ENCODE measurements at places on chromosomes 5 and 9.

GRCh38 chr5:58412081-58412480 lies 47.8 kb downstream of the PLK2 start:
- no peak for DNase-seq

GRCh38 chr5:146042628-146043279 lies 62.6 kb downstream of the PLAC8L1 start:
- DNase-seq = peak; percentile 61

DNA sequence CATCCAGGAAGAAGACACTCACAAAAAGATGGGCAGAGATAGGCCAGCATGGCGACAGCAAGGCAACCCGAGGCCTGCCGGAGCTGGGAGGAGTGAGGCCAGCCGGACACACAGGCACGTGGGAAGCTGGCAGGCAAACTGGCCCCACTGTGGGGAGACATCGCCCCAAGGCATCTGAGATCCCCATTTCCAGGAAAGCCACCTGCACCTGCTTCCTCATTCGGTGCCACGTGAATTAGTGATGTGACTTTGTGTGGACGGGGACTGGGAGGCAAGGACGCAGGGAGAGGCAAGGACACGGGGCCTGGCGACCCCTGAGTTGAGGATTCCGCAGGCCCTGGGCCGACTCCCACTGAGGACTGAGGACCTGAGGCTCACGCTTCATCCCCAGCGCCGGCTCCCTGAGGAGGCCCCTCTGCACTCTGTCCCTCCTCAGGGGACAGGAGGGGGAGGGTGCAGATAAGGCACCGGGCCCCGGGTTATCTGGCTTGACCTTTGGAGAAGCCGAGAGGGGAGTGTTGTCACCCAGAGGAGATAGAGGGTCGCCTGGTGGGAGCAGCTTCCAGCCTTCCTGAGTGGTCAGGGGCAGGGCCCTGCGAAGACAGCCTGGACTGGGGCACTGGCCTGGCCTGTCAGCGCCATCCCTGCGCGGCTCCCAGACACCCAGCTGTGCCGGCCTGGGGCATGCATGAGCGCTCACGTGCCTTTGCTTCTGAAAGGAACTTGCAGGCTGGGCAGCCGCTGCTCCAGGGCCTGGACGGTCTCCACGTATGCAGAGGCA lies 39.7 kb downstream of the NDUFS6 start:
- no peak for DNase-seq

- no peak for DNase-seq
Observed at GRCh38 chr5:74035521-74035937, 409.5 kb downstream of the ARHGEF28 start.

DNA sequence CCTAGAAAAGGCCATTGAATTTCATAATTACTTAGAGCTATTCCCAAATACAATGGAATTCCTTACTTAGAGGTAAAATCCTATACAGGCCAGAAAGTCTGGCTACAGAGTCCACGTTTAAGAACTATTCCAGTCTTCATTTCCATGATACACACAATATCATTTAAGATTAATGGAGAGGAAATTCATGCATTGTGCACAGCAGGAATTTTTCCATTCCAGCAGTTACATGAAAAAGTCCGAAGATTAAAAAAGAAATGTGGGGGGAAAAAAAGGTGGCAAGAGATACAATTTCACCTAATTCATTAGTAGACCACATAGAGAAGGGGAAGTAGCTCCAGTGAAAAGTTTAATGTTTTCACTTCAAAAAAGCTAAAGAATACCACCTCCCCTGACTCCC lies 63.1 kb downstream of the CHD1 start:
- DNase-seq = no peak

DNA sequence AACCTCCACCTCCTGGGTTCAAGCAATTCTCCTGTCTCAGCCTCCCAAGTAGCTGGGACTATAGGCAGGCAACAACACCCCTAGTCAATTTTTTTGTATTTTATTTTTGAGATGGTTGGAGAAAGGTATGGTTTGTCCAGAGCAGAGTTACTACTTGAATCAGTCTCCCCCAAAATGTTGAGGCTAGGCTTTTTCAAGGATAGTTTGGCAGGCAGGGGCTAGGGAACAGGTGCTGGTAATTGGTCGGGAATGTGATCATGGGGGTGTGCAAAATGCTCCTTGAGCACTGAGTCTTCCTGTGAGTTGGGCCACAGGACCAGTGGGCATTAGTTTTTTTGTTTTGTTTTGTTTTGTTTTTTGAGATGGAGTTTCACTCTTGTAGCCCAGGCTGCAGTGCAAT lies 28.3 kb upstream of the PRRC2B start:
- DNase-seq = no peak

DNA sequence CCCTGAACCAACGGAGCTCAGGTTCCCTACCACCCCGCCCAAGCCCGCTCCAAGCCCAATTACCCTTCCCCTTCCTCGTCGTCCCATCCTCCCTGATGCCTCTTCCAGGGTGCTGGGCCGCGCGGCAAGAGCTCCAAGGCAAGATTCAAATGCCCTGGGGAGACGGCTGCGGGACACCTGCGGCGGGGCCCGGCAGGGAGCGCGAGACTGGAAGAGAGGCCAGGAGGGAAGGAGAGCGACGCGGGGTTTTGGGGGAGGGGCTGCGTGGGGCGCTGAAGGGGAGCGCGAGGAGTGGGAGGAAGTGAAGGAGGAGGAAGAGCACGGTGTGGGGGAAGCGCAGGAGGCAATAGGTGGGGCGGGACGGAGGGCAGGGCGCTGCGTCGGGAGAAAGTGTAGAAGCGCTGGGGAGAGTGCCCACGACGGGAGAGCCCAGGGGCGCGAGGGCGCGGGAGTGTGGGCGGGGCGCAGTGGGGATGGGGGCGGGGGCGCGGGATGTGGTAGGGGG lies 975 bp upstream of the NXNL2 start:
- no peak for DNase-seq

- DNase-seq = no peak
Observed at GRCh38 chr9:121510766-121511550, 11.3 kb upstream of the GGTA1 start.

- DNase-seq = no peak
Observed at GRCh38 chr9:128841694-128842492, 12.3 kb upstream of the SPOUT1 start.

- no peak for DNase-seq
Observed at GRCh38 chr5:134504629-134505300, 20.7 kb upstream of the JADE2 start.

GRCh38 chr5:149904977-149905376 lies 39.6 kb downstream of the PDE6A start:
- no peak for DNase-seq

DNA sequence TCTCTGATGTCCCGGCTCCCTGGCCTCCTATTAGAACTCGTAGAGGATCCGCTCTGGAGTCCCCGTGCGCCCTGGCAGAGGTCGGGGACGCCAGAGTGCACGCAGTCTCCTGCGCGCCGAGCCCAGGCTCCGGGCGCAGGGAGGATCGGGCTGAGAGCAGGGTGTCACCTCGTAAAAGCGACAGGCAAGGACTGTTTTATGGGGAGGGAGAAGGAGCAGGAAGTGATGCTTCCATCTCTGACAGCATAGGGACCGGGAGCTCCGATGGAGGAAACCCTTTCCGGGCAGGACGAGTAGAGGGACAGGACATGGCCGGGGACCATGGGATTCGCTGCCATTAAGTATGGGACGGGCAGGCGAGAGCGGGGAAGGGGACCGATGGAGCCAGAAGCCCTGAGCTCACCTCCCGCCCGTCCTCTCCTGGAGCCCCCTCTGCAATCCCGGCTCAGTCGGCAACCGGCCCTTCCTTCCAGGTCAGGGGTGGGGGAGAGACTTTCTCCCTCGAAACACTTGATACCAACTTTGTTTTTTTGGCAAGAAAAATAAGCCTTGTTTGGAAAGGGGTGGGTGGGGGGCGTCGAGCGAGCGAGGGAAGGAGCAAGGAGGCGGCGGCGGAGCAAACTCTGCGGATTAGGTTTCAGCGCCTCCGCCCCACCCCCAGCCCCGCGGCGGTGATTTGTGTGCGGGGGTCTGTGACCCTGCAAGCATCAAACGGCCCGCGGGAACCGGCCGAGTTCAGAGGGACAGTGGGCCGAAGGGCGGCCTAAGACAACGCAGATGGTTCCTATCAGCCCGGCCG lies 12.6 kb downstream of the LMX1B start:
- no peak for DNase-seq

GRCh38 chr5:167899490-167900070 lies 391.9 kb upstream of the WWC1 start:
- DNase-seq = no peak

- no peak for DNase-seq
Observed at GRCh38 chr5:148979083-148979723, 83.7 kb downstream of the SH3TC2 start.

DNA sequence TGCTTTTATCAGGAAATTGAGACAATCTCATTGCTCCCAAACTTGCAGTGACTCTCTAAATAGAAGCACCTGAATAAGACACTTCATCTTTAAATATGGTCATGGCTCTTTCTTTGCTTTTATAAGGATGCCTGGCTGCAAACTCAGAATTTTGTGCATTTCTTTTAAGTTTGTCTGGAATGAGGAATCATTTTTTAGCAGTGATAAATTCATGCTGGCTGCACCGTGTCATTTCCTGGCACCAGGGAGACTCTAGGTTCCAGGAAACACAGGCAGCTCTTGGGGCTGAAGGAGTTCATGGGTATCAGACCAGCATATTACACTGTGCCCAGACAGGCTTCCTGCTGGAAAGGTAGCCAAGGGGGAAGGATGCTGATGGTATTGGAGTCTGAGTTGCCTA lies 109.9 kb downstream of the NUDT12 start:
- DNase-seq = no peak

GRCh38 chr5:140977003-140977402 lies 10.7 kb downstream of the PCDHAC2 start:
- no peak for DNase-seq

- no peak for DNase-seq
Observed at GRCh38 chr5:33891788-33892619, at the start of gene ADAMTS12. TSS of gene ADAMTS12 (minus strand) at chr5:33891990. CDS start at chr5:33891856, 134 bp downstream.

DNA sequence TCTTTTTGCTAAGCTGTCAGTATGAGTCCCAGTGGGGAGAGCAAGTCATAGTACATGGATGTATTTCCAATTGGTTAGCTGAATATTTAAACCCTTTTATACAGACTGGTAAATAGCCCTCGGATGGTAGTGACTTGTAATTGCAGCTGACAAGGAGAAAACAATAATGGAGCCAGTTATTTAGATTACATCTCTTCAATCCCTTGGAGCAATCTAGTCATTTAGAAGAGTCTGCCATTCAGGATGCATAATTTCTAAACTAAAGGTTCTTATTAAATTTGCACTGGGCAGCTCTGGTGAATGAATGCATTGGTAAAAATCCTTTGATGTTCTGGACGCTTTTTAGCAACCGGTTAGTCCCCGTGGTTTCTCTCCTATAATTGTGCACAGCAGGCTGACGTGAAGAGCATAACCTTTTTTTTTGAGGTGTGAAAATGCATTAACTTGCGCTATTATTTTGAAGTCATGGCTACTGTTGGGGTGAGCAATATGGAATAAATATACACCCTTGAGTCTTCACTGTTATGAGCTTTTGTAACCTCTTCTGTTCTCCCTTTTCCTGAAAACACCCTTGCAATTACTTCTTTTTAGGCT lies 158.6 kb upstream of the CD180 start:
- no peak for DNase-seq

DNA sequence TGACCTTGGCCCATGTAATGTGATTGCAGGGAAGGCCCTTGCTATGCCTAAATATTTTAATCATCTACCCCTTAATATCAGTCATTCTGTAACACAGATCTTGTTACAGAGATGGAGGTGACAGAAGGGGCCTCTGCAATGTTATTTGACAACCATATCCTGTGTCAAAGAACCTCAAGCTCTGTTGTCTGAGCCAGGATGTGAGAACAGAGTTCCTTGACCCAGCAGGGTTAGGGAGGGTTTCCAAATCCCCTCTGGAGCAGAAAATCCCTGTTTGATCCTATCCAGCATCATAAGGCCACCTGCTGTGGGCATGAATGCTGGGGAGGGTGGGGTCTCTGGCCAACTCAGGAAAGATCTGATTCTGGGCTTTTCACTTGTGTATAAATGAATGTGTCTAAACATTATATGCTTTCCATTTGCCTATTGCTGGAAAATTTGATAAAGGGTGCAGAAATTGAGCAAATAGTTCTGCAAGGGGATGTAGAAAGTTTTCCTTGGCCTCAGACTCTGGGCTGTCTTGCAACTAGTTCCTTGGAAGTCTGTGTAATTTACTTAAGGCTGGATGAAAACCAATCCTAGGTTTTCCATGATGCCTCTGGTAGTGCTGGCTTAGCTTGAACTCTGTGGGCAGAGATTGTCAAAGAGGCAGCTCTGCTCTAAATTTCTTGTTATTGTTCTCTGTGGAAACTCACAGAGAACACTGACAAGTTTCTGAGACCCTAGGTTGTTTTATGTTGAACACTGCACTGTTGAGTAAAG lies 71.0 kb downstream of the PGM5 start:
- DNase-seq = no peak

- no peak for DNase-seq
Observed at GRCh38 chr5:130550562-130550928, 614.5 kb downstream of the HINT1 start.

GRCh38 chr5:112689155-112689909 lies 48.4 kb upstream of the APC start:
- no peak for DNase-seq

GRCh38 chr5:109143031-109143430 lies 266.7 kb downstream of the PJA2 start:
- no peak for DNase-seq

GRCh38 chr5:168408561-168409305 lies 77.5 kb upstream of the RARS1 start:
- DNase-seq = no peak

GRCh38 chr5:73946278-73946677 lies 320.3 kb downstream of the ARHGEF28 start:
- no peak for DNase-seq

DNA sequence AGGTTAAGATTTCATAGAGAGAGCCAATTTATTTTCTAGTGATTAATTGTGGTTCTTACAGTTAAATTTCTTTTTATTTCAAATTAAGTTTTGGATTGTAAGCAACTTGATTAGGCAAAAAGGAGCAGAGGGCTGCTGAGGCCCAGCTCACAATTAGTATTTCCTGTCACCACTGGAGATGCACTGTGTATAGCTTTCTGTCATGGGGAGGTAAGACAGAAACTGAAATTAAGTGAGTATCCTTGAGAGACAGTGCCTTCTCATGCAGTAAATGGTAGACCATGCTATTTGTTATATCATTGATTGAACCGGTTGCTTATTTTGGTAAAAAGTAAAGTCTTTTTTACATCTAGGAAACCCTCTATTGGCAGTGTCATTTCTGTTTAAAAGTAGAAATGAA lies 190.7 kb downstream of the CCDC171 start:
- DNase-seq = no peak

GRCh38 chr9:109115931-109116526 lies 3.7 kb downstream of the TMEM245 start:
- no peak for DNase-seq

GRCh38 chr5:152113401-152113800 lies 188.8 kb upstream of the GLRA1 start:
- no peak for DNase-seq

GRCh38 chr5:126561908-126562307 lies 33.1 kb downstream of the ALDH7A1 start:
- no peak for DNase-seq

- no peak for DNase-seq
Observed at GRCh38 chr9:110444911-110445310, 107.2 kb upstream of the TXNDC8 start.

DNA sequence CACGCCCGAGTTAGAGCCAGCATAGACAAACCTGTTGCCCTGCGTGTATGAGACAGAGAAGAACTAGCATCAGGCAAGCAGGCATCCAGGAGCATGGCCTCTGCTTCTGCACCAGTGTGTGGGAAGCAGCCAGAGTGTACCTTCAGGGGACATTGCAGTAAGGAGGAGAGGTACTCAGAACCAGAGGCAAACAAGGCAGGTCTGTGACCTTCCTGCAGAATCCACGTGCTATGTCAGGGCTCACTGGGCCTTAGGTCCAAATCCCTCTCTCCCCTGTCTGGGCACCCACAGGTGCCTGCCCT lies 63.0 kb downstream of the SECISBP2 start:
- DNase-seq = no peak

Data from keratinocyte (primary cell).